ENCODE measurements at places on chromosomes 3 and 15. TPM values are rescaled to one million over a fixed set of nuclear protein-coding genes. Genes with fewer than 3 reads are reported as not detected.
A peak's percentile ranks its signal among the peaks of the same experiment; 100 is the strongest.

The GXYLT2 gene
- 24.9 TPM for polyA plus RNA-seq

The TGM4 gene
- polyA plus RNA-seq, result not detected

GRCh38 chr3:101868534-101869464 lies 19.5 kb downstream of the NFKBIZ start:
- H3K36me3 ChIP-seq, result no peaks in the 10 kb centered on the region
- peak overlapping the region; percentile 83 for H3K27ac ChIP-seq
- peaks cover 22% of the 10 kb centered on the region for H3K4me1 ChIP-seq
- no peaks in the 10 kb centered on the region for H3K27me3 ChIP-seq

DNA sequence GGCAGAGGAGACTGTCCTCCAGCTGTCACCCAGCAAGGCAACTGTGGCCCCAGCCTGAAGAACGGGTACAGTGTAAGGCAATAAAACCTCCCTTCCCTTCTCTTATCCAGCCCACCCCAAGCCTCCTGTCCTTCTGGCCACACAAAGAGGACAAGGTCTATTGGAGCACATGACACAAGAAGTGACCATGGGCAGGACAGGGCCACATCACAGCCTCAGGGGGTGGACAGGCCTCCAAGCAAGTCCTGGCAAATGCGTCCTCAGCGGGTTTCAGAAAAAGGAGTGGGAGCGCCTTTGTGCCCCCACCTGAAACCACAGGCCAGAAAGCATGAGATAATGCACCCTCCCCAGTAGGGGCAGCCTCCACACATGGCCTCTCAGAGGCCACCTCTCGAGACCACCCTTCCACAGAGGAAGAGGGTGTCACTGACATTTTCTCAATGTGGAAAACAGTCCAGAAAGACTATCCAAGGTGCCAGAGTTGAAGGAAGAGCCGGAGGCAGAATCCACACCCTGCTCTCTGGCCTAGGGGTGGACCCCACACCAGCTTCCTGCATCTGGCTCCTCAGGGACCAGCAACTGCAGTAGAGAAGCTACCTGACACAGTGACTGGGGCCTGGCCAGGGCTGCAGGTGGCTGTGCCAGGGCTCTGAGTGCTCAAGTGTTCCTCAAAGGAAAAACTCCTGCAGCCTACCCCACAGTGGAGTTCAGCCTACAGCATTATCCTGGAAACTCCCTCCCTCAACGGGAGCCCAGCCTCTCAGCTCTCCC lies 43.9 kb downstream of the CCDC12 start:
- peak overlapping the region; percentile 87 for H3K27ac ChIP-seq
- H3K27me3 ChIP-seq, result no peaks in the 10 kb centered on the region
- DNase-seq, result no peak
- peaks cover 64% of the 10 kb centered on the region for H3K4me1 ChIP-seq
- no peaks in the 10 kb centered on the region for H3K36me3 ChIP-seq

All from hepatocyte (in vitro differentiated cells).